ENCODE measurements at places on chromosomes 2 and 18. TPM values are rescaled to one million over a fixed set of nuclear protein-coding genes. Genes with fewer than 3 reads are reported as not detected.
A peak's percentile ranks its signal among the peaks of the same experiment; 100 is the strongest.

The PLGLB2 gene
- total RNA-seq: 1.8 TPM

DNA sequence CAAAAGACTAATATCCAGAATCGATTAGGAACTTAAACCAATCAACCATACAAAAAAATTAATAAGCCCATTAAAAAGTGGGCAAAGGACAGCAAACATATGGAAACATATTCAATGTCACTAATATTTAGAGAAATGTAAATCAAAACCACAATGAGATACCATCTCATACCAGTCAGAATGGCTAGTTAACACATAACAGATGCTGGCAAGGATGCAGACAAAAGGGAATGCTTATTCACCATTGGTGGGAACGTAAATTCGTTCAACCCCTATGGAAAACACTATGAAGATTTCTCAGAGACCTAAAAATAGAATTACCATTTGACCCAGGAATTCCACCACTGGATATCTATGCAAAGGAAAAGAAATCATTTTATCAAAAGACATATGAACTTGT lies 468.2 kb upstream of the ST6GAL2 start:
- no peak for DNase-seq
- no peaks in the 10 kb centered on the region for H3K36me3 ChIP-seq
- no peak overlapping the region for H3K27ac ChIP-seq
- H3K4me3 ChIP-seq: no peak overlapping the region

The TUBA3E gene
- not detected for total RNA-seq

GRCh38 chr2:190618030-190618429 lies 30.9 kb upstream of the NAB1 start:
- no peaks in the 10 kb centered on the region for H3K27me3 ChIP-seq
- H3K27ac ChIP-seq: no peak overlapping the region
- H3K4me3 ChIP-seq: no peak overlapping the region
- H3K36me3 ChIP-seq: no peaks in the 10 kb centered on the region
- DNase-seq: no peak
- H3K4me1 ChIP-seq: no peaks in the 10 kb centered on the region

DNA sequence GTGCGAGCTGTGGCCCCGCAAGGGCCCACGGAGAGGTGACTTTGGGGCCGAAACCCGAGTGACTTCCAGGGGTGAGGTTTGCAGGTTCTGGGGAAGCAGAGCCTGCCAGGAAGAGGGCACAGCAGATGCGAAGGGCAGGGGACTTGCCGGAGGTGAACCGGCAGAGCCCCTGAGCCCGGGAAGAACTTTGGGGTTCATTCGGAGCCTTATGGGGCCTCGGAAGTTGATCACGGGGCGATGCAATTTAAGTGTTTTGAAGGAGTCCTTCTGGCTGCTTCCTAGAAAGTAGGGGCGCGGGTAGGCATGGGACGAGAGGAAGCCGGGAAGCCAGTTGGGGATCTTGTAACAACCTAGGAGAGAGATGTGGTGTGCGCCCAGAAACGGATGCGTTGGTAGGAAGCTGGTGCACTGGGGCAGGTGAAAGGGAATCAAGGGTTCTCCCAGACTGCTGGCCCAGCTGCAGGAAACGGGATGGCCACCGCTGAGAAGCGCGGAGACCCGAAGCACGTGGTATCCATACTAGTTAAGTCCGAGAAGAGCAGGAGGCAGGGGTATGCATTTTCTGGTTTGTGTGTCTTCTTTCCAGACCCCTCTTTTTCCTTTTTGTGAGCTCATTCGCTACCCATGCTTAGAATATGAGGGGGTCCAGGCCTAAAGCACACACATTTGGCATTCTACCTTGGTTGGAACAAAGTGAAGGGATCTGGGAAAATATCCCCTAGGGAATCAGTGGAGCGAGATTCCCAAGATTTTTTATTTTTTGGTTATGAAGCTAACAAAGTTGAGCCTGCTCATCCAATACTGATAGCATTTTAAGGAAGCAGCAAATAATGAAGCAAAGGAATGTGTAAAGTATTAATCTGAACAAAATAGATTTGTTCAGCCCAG lies 758 bp downstream of the SCLY start:
- H3K27me3 ChIP-seq: peaks cover 4% of the 10 kb centered on the region
- peaks cover 50% of the 10 kb centered on the region for H3K36me3 ChIP-seq
- peak overlapping the region; percentile 91 for H3K4me3 ChIP-seq
- H3K4me1 ChIP-seq: peaks cover 50% of the 10 kb centered on the region
- peak overlapping the region; percentile 95 for H3K27ac ChIP-seq

DNA sequence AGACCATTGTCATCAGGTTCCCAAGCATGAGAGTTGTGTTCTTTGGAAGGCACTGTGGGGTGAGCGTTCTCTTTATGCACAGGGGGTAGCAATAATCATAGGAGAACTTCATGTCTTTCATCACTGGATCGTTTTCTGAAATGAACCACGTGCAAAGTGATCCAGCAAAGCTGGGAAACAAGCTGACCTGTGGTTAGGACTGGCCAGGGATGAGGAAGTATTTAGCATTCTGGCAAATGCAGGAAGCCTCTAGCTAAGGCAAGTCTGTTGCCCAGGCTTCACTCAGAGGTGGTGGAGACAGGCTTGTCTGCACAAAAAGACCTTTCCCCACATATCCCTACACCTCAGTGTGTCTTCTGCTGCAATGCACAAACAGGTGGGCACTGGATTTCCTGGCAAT lies 58.6 kb downstream of the MMADHC start:
- H3K27ac ChIP-seq: no peak overlapping the region
- no peaks in the 10 kb centered on the region for H3K36me3 ChIP-seq
- no peaks in the 10 kb centered on the region for H3K4me1 ChIP-seq
- H3K27me3 ChIP-seq: peaks cover 14% of the 10 kb centered on the region
- no peak overlapping the region for H3K4me3 ChIP-seq

Data from activated CD4-positive, alpha-beta T cell treated with anti-CD3 and anti-CD28 coated beads, Interleukin-2, amount 10 ng/mL, durations not matched to agents 24 days and 14 days (primary cell).